Activated T-cell treated with anti-CD3 and anti-CD28 coated beads for 48 hours (primary cell): ENCODE measurements at places on chromosomes 13 and 19.

- no peak for DNase-seq
Measured at GRCh38 chr19:30289336-30289735, 82.8 kb upstream of the ZNF536 start.

GRCh38 chr19:589693-590395 is at the start of gene HCN2:
Gene HCN2 (plus strand): TSS chr19:589881. CDS start chr19:589946, 65 bp downstream.
- no peak for DNase-seq

DNA sequence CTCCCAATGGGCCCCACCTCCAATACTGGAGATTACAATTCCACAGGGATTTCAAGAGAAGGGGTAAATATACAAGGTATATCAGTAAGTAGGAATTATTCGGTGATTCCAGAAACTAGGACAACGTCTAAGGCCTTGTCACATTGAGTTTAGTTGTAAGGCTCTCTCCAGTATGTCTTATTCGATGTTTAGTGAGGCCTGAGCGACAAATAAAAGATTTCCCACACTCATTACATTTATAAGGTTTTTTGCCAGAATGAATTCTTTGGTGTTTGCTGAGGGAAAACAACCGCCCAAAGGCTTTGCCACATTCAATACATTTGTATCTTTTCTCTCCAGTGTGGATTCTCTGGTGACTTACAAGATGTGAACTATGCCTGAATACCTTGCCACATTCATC is 19.1 kb upstream of the ZNF841 start:
- no peak for DNase-seq

- no peak for DNase-seq
Measured at GRCh38 chr13:105084931-105085330, 1450.5 kb downstream of the EFNB2 start.

GRCh38 chr13:54706336-54706735 is 1677.7 kb downstream of the OLFM4 start:
- DNase-seq: no peak
